WTC11 (cell line): ENCODE measurements at places on chromosomes 12 and 14.

DNA sequence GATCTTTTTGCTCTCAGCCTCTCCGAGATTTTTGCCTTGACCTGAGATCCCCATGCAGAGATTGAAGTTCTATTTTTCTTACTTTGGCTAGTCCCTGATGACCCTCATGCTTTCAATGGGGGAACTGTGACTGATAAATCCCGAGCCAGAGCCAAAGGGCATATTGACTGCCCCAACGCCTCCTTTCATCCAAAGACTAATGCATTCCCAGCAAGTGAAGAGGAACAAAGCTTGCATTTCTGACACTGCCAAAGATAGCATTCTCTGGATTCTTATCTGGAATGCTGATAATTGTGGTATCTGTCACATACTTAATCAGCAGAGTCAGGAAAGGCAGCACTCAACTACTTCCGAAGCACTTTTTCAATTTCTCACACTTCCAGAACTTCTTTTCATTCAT is 152.3 kb upstream of the EGLN3 start:
- no peak overlapping the region for H3K4me3 ChIP-seq
- no peak overlapping the region for H3K27ac ChIP-seq
- H3K4me1 ChIP-seq: peaks cover 7% of the 10 kb centered on the region
- H3K27me3 ChIP-seq: no peaks in the 10 kb centered on the region
- no peaks in the 10 kb centered on the region for H3K36me3 ChIP-seq
- DNase-seq: no peak

DNA sequence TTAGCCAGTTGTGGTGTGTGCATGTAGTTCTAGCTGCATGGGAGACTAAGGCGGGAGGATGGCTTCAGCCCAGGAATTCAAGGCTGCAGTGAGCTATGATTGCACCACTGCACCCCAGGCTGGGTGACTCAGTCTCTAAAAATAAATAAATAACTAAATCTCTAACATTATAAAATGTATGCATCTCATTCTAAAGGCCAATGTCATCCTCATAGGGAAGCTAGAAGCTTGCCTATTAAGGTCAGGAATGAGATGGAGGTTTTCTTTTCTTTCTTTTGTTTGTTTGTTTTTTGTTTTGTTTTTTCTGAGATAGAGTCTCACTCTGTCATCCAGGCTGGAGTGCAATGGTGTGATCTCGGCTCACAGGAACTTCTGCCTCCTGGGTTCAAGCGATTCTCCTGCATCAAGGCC is 48.8 kb upstream of the PAPLN start:
- H3K4me3 ChIP-seq: no peak overlapping the region
- no peak for DNase-seq
- no peaks in the 10 kb centered on the region for H3K27me3 ChIP-seq
- no peaks in the 10 kb centered on the region for H3K4me1 ChIP-seq
- H3K36me3 ChIP-seq: peaks cover 45% of the 10 kb centered on the region
- H3K27ac ChIP-seq: no peak overlapping the region

DNA sequence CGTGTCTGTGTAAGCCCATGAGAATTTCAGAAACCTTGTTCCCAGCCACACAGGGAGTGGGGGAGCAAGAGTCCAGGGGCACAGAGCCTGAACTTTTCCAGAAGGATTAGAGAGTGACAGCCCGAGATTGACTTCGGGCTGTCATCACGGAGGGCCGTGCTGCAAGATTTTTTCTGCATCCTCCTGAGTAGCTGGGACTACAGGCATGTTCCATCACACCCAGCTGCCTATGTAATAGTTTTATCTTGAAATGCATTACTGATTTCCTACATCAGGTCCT is 14.4 kb downstream of the EVL start:
- DNase-seq: no peak
- H3K36me3 ChIP-seq: no peaks in the 10 kb centered on the region
- peaks cover 25% of the 10 kb centered on the region for H3K4me1 ChIP-seq
- H3K27ac ChIP-seq: peak overlapping the region; percentile 54; the same call in 1 of the 2 replicates
- H3K27me3 ChIP-seq: no peaks in the 10 kb centered on the region
- H3K4me3 ChIP-seq: no peak overlapping the region

DNA sequence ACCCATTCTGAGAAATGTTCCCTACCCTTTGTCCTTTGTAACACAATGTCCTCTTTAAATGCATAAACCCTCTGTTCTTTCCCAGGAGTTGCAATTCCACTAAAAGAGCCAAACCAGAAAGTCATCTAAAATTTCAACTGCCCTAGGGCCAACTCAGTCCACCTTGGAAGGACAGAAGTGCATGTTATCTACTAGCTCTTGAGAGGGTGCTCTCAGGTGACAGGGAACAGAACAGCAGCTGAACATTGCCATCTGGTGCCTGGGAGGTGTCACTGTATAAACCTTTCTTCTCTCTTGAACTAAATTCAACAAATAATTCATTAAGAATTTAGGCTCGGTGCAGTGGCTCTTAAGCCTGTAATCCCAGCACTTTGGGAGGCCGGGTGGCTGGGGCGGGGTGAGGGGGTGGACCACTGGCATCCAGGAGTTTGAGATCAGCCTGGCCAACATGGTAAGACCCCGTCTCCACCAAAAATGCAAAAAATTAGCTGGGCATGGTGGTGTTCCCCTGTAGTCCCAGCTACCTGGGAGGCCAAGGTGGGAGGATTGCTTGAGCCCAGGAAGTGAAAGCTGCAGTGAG is 10.3 kb upstream of the FERMT2 start:
- peak overlapping the region; percentile 66 for H3K27ac ChIP-seq
- no peaks in the 10 kb centered on the region for H3K27me3 ChIP-seq
- H3K4me1 ChIP-seq: peaks cover 16% of the 10 kb centered on the region
- DNase-seq: peak; percentile 63
- H3K4me3 ChIP-seq: no peak overlapping the region

DNA sequence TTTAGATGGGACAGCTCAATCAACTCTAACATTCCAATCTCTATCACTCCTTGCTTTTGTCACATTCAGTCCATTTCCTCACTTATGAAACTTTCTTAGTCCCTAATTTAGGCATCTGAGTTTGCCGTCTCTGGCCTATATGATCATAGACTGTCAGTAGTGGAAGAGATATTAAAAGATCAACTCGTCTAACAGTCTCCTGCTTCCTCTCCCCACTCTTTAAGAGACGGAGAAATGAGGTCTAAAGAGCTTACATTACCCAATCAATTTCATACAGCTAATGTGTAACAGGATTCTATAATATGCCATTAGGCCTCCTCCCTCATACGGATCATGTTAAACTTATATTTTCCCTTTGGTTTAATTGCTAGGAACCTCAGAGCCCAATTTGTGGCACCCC is 6.5 kb upstream of the ATP23 start:
- H3K27ac ChIP-seq: no peak overlapping the region
- no peak for DNase-seq
- H3K27me3 ChIP-seq: peaks cover 55% of the 10 kb centered on the region

DNA sequence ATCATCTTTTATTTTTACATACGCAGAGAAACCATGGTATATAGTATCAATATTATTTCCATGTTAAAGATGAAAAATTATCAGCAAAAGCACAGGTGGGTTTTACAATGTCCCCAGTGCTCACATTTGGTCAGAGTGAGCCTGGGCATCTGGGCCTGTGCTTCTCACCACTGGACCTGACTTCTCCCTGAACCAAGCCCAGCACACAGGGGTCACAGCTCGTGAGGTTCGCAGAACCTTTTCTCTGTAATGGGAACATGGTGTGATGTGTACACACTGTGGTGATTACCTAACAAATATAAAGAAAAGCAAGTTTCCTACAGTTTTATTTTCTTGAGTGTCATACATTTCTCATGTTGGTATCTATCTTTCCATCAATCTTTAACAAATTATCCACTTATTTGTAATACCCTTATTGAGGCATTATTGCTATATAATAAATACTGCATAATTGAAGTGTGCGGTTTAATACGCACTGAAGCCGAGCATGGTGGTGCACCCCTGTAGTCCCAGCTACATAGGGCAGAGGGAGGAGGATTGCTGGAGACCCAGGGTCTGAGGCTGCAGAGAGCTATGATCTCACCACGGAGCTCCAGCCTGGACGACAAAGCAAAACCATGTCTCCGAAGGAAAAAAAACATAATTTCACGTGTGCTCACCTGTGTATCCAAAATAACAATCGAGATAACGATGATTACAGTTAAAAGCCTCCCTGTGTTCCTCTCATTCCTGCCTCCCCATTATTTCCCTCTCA is 743.2 kb downstream of the TMEM121 start:
- H3K4me1 ChIP-seq: no peaks in the 10 kb centered on the region
- DNase-seq: no peak
- H3K27ac ChIP-seq: no peak overlapping the region
- peaks cover 7% of the 10 kb centered on the region for H3K27me3 ChIP-seq

- DNase-seq: no peak
- no peak overlapping the region for H3K27ac ChIP-seq
- no peaks in the 10 kb centered on the region for H3K27me3 ChIP-seq
- peaks cover 7% of the 10 kb centered on the region for H3K4me1 ChIP-seq
These were observed 28.4 kb downstream of the RAD9B start for GRCh38 chr12:110530511-110530910.

- DNase-seq: peak; percentile 60
- no peaks in the 10 kb centered on the region; the same call in 1 of the 2 replicates for H3K36me3 ChIP-seq
- peaks cover 100% of the 10 kb centered on the region for H3K27me3 ChIP-seq
- H3K27ac ChIP-seq: no peak overlapping the region
These were observed 3.8 kb upstream of the HOXC8 start for GRCh38 chr12:54004841-54005530.

GRCh38 chr14:40618225-40618898 is 988.3 kb upstream of the LRFN5 start:
- H3K36me3 ChIP-seq: no peaks in the 10 kb centered on the region
- peaks cover 48% of the 10 kb centered on the region for H3K4me1 ChIP-seq

GRCh38 chr14:96158735-96159134 is 45.9 kb upstream of the BDKRB2 start:
- H3K4me1 ChIP-seq: no peaks in the 10 kb centered on the region
- H3K27me3 ChIP-seq: no peaks in the 10 kb centered on the region
- no peak overlapping the region for H3K4me3 ChIP-seq
- DNase-seq: no peak
- no peaks in the 10 kb centered on the region for H3K36me3 ChIP-seq

- no peak overlapping the region for H3K27ac ChIP-seq
- H3K4me3 ChIP-seq: no peak overlapping the region
- H3K27me3 ChIP-seq: no peaks in the 10 kb centered on the region
These were observed 40.4 kb downstream of the SLC8A3 start for GRCh38 chr14:70148351-70148750.

GRCh38 chr14:76698191-76698590 is 63.1 kb upstream of the VASH1 start:
- no peaks in the 10 kb centered on the region for H3K4me1 ChIP-seq
- H3K27ac ChIP-seq: no peak overlapping the region
- no peaks in the 10 kb centered on the region for H3K27me3 ChIP-seq
- no peak for DNase-seq
- no peaks in the 10 kb centered on the region for H3K36me3 ChIP-seq

DNA sequence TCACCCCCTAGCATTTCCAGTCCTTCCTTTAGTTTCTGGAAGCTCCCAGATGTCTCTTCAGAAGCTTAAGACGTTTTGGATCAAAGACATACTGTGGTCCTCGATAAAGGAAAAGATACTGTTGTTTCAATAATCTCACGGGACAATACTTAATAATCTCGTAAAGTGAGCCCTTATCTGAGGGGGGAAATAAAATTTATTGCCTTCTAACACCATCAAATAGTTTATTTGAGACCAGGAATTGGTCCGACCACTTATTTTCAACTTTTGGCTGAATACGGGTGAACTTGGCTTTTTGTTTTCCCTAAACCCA is 640 bp upstream of the G2E3 start:
- DNase-seq: no peak
- peaks cover 16% of the 10 kb centered on the region for H3K36me3 ChIP-seq
- H3K4me1 ChIP-seq: peaks cover 32% of the 10 kb centered on the region
- H3K27me3 ChIP-seq: peaks cover 3% of the 10 kb centered on the region; the same call in 1 of the 2 replicates
- peak overlapping the region; percentile 96 for H3K27ac ChIP-seq

DNA sequence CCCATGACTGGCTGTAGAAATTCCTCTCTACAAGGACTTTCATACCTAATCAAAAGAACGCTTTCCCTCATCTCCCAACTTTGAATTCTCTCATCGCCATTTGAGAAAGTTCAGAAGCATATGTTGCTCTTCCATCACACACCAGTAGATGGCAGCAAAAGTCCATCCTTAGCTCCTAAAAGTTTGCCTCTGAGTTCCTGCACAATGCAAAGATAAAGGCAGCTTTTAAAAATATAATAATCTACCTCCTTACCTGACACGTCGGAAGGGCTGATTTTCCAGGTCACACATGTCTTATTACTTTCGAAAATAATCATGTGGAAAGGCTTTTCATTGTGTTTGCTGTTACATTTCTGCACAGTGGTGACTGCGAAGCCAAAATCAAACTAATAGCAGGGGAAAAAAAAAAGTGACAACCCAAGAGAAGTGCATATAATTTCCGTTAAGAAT is 456.7 kb upstream of the SEL1L start:
- peak; percentile 46 for DNase-seq
- no peak overlapping the region for H3K4me3 ChIP-seq
- H3K4me1 ChIP-seq: no peaks in the 10 kb centered on the region
- no peak overlapping the region for H3K27ac ChIP-seq

GRCh38 chr12:54220092-54220557 is 31.3 kb upstream of the SMUG1 start:
- DNase-seq: peak; percentile 86
- H3K36me3 ChIP-seq: no peaks in the 10 kb centered on the region
- H3K4me1 ChIP-seq: peaks cover 31% of the 10 kb centered on the region
- H3K27me3 ChIP-seq: peaks cover 39% of the 10 kb centered on the region
- H3K4me3 ChIP-seq: no peak overlapping the region

DNA sequence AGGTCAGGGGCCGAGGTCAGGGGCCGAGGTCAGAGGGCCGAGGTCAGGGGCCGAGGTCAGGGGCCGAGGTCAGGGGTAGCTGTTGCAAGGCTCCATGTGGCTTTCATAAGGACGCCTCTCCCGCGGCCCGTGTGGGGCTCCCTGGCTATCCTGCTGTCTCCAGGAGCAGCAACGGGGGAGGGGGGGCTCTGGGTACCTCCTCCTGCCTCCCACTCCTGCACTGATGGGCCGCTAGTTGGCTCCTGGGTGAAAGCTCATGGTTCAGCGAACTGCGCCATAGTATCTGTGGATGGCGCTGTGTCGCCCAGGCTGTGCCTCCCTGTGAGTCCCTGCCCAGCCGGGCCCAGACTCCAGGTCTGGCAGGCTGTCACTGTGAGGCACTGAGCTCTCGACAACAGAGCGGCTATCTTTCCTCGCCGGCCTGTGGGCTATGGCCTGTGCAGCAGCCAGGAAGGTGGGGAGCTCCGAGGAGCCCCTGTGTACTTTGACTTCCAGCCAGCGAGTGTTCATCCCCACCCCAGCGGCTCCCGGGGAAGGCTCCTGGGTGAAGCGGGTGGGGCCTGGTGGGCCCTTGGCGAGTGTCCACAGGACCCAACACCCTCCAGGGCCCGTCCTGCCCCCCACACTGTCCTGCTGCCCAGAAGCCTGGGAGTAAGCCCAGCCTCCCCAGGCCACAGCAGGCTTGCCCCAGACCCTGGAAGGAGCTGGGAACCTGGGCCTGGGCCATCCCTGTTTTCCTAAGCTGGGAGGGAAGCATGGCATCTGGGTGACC is 8.1 kb downstream of the RFLNA start:
- no peak overlapping the region for H3K27ac ChIP-seq
- H3K27me3 ChIP-seq: no peaks in the 10 kb centered on the region; the same call in 1 of the 2 replicates
- H3K4me3 ChIP-seq: no peak overlapping the region
- H3K36me3 ChIP-seq: no peaks in the 10 kb centered on the region
